ENCODE measurements at places on chromosomes 12 and 14.

GRCh38 chr12:124842800-124843510 lies 20.7 kb downstream of the SCARB1 start:
- DNase-seq, result no peak

- DNase-seq, result no peak
Measured at GRCh38 chr14:51743588-51744000, 91.9 kb downstream of the FRMD6 start.

DNA sequence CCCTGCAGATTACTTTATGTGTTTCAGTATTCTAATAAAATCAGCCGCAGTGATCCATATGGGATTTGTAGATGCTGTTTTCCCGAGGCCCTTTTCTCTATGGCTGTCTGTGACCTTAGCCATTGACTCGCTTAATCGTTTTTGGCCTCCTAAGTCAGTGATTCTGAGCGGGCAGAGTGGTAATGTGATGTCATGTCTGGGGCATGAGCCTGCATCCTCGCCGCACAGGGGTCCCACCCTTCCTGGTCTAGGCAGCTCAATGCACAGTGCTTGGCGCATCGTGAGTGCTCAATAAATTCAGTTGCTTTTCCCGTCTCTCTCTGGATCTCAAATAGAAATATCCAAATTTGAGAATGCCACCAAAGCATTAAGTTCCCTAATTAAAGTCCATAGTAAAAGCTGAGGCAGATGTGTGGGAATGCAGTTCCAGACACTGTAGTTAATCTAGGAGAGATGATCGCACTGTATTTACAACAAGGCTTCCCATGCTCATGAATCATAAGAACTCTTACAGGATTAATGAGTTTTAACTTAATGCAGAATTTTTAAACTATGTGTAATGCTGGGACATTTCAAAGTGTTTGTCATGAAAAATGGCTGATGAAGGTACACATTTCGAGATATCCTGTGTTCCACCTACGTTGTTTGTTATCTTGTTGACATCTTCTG lies 29.3 kb downstream of the HMGA2 start:
- DNase-seq, result peak; percentile 59

DNA sequence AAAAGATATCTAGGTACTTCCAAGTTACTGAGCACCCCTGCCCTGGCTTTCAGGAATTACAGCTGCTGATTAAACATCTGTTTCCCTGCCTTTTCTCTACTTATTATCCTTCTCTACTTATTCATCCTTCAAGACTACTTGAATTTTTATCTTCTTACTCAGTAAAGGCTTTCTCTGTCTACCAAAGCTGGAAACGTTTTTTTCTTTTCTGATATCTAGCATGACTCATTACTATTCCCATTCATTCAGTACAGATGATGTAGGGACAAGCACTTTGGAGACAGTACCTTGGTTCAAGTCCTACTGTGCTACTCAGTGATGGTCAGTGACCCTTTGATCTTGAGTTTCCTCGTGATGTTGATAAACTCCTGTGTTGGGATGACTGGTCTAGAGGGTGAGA lies 848.7 kb downstream of the NRXN3 start:
- DNase-seq, result peak; percentile 67
